ENCODE measurements at places on chromosomes 11 and 22. TPM values are rescaled to one million over a fixed set of nuclear protein-coding genes. Genes with fewer than 3 reads are reported as not detected.
A peak's percentile ranks its signal among the peaks of the same experiment; 100 is the strongest.

- H3K27me3 ChIP-seq: peaks cover 98% of the 10 kb centered on the region
- no peaks in the 10 kb centered on the region for H3K36me3 ChIP-seq
- peak; percentile 12 for DNase-seq
- no peak within 1 kb of the TSS for H3K27ac ChIP-seq
Measured at GRCh38 chr11:2443881-2444820, at the start of gene TRPM5. Gene TRPM5 (minus strand): TSS chr11:2444514. CDS start chr11:2423036, 21,478 bp downstream.

DNA sequence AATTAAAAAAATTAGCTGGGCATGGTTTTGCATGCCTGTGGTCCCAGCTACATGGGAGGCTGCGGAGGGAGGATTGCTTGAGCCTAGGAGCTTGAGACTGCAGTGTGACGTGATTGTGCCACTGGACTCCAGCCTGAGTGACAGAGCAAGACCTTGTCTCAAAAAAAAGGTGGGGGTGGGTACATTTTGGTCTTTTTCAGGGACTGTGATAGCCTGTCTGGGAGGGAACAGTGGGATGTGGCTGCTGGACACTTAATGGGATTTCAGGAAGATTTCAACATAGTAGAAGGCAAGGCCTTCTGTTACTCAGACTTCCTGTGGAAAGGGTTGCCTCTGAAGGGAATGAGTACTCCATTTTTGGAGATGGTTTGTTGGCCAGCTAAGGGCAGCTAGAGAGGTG, 40.6 kb downstream of the RELT start:
- H3K4me1 ChIP-seq: peaks cover 10% of the 10 kb centered on the region
- H3K27me3 ChIP-seq: no peaks in the 10 kb centered on the region
- no peaks in the 10 kb centered on the region for H3K36me3 ChIP-seq
- H3K27ac ChIP-seq: no peak overlapping the region

GRCh38 chr11:6608726-6609501, 3.1 kb downstream of the TAF10 start:
- peaks cover 24% of the 10 kb centered on the region for H3K4me1 ChIP-seq
- H3K36me3 ChIP-seq: peaks cover 4% of the 10 kb centered on the region
- H3K27ac ChIP-seq: no peak overlapping the region

GRCh38 chr11:122556605-122557004, 98.9 kb upstream of the UBASH3B start:
- no peaks in the 10 kb centered on the region for H3K4me1 ChIP-seq
- H3K27me3 ChIP-seq: peaks cover 6% of the 10 kb centered on the region
- peak overlapping the region; percentile 34 for H3K4me3 ChIP-seq
- no peak overlapping the region for H3K27ac ChIP-seq

DNA sequence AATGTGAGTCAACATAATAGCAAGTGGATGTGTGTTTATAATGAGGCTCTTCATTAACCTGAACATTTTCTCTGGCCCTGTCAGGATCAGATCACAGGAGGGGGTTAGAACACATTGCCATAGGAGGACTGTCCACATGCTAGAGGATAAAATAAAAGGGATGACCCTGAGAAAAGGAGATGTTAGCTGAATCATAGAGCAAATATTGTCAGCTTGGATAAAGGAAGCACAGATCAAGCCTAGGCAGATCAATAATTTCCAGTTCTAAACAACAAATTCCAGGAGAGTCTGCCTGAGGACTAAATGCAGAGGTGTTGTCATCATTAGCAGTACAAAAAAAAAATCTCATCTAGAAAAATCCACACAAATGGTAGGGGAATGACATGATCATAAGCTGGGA, 337.9 kb downstream of the LRRC4C start:
- H3K4me3 ChIP-seq: no peak overlapping the region
- H3K36me3 ChIP-seq: no peaks in the 10 kb centered on the region
- H3K27me3 ChIP-seq: no peaks in the 10 kb centered on the region

DNA sequence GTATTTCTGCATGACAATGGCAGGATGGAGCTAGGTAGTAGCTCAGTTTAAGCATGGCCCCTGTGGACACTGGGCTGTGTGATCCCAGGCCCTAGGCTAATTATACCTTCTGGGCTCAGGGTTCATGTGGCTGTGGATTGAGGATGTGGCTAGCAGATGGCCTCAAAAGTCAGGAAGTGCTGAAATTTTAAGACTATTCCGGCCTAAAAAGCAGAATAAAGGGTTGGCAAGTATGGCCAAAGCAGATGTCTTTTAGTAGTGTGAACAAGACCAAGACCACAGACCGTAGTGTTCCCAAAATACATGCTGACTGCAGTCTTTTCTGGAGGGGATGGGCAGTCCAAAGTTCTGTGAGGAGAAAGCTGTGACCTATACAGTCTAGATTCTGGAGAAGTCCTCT, 115.7 kb upstream of the RAG2 start:
- H3K27me3 ChIP-seq: no peaks in the 10 kb centered on the region
- no peaks in the 10 kb centered on the region for H3K36me3 ChIP-seq
- peaks cover 9% of the 10 kb centered on the region for H3K4me1 ChIP-seq
- no peak overlapping the region for H3K27ac ChIP-seq
- no peak overlapping the region for H3K4me3 ChIP-seq

DNA sequence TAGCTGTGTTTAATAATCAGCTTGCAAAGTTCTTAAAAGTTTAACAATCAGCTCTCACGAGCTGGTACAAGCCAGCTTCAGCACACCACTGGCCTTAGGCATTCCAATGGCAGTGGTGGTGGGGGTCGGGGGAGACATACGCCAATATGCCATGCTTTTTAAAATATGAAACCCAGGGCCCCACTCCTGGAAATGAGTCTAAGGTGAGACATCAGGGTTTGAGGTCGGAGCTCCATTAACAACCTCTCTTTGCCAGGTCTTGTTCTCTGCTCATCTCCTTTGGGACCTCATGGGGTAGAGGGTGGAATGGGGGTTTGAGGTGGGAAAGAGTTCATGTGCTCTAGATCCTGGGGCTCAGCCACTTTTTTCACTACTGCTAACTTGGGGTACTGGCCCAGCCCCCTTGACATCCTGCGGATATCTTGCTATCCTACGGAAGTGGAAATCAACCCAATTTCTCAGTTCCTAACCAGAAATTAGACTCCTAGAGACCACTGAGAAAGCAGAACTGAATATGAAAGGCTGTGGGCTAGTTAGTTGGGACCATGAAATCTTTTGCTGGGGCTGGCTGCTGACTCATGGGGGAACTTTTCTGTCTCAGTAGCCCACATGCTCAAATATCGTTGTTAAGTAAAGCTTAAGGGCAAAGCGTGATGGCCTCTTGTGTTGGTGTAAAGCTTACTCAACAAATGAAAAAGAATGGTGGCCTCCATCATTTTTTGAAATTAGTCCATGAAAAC, 90.1 kb downstream of the PDHX start:
- no peak overlapping the region for H3K4me3 ChIP-seq
- DNase-seq: no peak
- no peak overlapping the region for H3K27ac ChIP-seq
- no peaks in the 10 kb centered on the region for H3K4me1 ChIP-seq

DNA sequence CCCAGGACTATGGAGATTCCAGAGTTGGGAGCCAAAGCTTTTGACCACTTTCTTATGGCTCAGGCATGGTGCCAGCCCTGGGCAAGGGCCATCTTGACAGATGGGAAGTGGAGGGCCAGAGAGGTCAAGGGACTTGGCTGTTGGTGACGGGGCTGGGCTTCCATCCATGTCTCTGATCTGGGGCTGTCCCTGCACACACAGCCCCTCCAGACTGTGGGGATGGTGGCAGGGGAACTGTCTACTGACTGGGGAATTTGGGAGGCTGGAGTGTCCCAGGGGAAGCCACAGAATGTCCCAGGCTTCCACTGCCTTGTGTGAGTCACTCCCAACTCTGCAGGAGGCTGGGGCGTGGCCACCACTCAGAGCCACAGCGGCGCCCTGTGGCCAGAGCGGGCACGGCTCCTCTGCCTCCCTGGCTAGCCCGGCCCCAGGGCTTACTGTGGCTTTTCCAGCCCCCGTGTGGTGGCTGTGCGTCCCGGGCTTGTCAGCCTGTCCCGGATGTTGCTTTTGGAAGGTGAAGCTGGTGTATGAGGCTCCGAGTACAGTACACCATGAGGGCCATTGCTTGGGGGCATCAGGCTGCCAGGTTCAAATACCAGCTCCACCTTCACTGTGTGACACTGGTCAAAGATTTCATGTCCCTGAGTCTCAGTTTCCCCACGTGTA, 19.6 kb downstream of the C22orf23 start:
- H3K4me1 ChIP-seq: no peaks in the 10 kb centered on the region
- DNase-seq: peak; percentile 96
- H3K27ac ChIP-seq: no peak overlapping the region
- H3K27me3 ChIP-seq: no peaks in the 10 kb centered on the region

- H3K4me1 ChIP-seq: peaks cover 68% of the 10 kb centered on the region
- DNase-seq: no peak
- H3K36me3 ChIP-seq: no peaks in the 10 kb centered on the region
- H3K27ac ChIP-seq: peak overlapping the region; percentile 49
- no peaks in the 10 kb centered on the region for H3K27me3 ChIP-seq
Measured at GRCh38 chr11:27464289-27464696, 8.3 kb downstream of the LGR4 start.

NXPE4 gene
- not detected for total RNA-seq

MAJIN gene
- total RNA-seq: 0.06 TPM

PRR5 gene
- 4.0 TPM for total RNA-seq

SMTNL1 gene
- total RNA-seq: 0.28 TPM

GLYATL2 gene
- 2.7 TPM for total RNA-seq
